Sigmoid colon (tissue), 7 donors: ENCODE measurements at places on chromosomes 1 and 21. TPM values are rescaled to one million over a fixed set of nuclear protein-coding genes. Genes with fewer than 3 reads are reported as not detected.

GRCh38 chr1:28895896-28896608 is 18.3 kb upstream of the EPB41 start:
- DNase-seq, result no peak

- DNase-seq, result no peak
These were observed 36.7 kb upstream of the GOLT1A start for GRCh38 chr1:204250428-204251030.

GRCh38 chr1:180505732-180506335 is 3.5 kb upstream of the ACBD6 start:
- DNase-seq, result no peak

- no peak for DNase-seq
These were observed 1.8 kb downstream of the NPPA start for GRCh38 chr1:11845641-11846335.

GRCh38 chr1:103250441-103250861 is 142.1 kb upstream of the COL11A1 start:
- no peak for DNase-seq

The C1orf141 gene
- polyA plus RNA-seq, result not detected

- no peak for DNase-seq
These were observed 31.1 kb upstream of the UAP1 start for GRCh38 chr1:162530307-162530987.
